ENCODE measurements at places on chromosomes 5 and 9. TPM values are rescaled to one million over a fixed set of nuclear protein-coding genes. Genes with fewer than 3 reads are reported as not detected.

GRCh38 chr5:157076558-157076957, 17.6 kb upstream of the HAVCR1 start:
- no peak for DNase-seq
- no peaks in the 10 kb centered on the region for H3K4me1 ChIP-seq
- no peak overlapping the region for H3K27ac ChIP-seq
- no peak overlapping the region for H3K4me3 ChIP-seq

GRCh38 chr9:116271991-116272390, 118.4 kb downstream of the PAPPA start:
- no peaks in the 10 kb centered on the region for H3K27me3 ChIP-seq
- no peak overlapping the region for H3K27ac ChIP-seq
- no peaks in the 10 kb centered on the region for H3K36me3 ChIP-seq
- H3K4me1 ChIP-seq, result no peaks in the 10 kb centered on the region
- DNase-seq, result no peak

The STC2 gene
- 2.1 TPM for polyA plus RNA-seq

GRCh38 chr9:4548811-4549725, 58.8 kb downstream of the SLC1A1 start:
- DNase-seq, result no peak
- no peaks in the 10 kb centered on the region for H3K4me1 ChIP-seq

The TUSC1 gene
- polyA plus RNA-seq, result 16.7 TPM

DNA sequence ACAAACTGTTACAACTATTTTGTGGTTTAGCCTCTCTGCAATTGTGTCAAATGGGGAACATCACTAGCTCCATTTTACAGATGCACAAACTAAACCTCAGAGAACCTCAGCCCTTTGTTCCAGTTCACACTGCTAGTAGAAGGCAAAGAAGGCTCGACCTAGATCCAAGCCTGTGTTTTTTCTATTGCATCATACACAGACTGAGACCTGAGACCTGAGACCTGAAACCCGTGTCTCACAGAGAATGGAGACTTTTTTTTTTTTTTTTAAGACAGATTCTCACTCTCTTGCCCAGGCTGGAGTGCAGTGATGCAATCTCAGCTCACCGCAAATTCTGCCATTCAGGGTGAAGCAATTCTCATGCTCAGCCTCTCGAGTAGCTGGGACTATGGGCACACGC, 120.8 kb downstream of the GALNT10 start:
- DNase-seq, result no peak
- no peak overlapping the region for H3K4me3 ChIP-seq
- no peak overlapping the region for H3K27ac ChIP-seq

The MYMK gene
- polyA plus RNA-seq, result not detected

GRCh38 chr9:91426123-91426745, 2.6 kb upstream of the NFIL3 start:
- DNase-seq, result peak; percentile 64
- no peaks in the 10 kb centered on the region for H3K27me3 ChIP-seq
- H3K36me3 ChIP-seq, result no peaks in the 10 kb centered on the region
- no peak overlapping the region for H3K4me3 ChIP-seq

- DNase-seq, result peak; percentile 60
- H3K27ac ChIP-seq, result peak overlapping the region; percentile 56
- H3K4me1 ChIP-seq, result no peaks in the 10 kb centered on the region
- H3K27me3 ChIP-seq, result no peaks in the 10 kb centered on the region
- H3K36me3 ChIP-seq, result peaks cover 2% of the 10 kb centered on the region
- peak overlapping the region; percentile 25 for H3K4me3 ChIP-seq
Observed at GRCh38 chr9:5800969-5801738, 31.8 kb downstream of the ERMP1 start.

The PRLR gene
- polyA plus RNA-seq, result 9.3 TPM

The SCGB3A2 gene
- polyA plus RNA-seq, result not detected

The HMCN2 gene
- 0.99 TPM for polyA plus RNA-seq

- peak; percentile 27 for DNase-seq
- H3K36me3 ChIP-seq, result no peaks in the 10 kb centered on the region
- H3K4me3 ChIP-seq, result no peak overlapping the region
- no peak overlapping the region for H3K27ac ChIP-seq
- H3K4me1 ChIP-seq, result no peaks in the 10 kb centered on the region
Observed at GRCh38 chr5:95909738-95910137, 51.9 kb downstream of the ELL2 start.

DNA sequence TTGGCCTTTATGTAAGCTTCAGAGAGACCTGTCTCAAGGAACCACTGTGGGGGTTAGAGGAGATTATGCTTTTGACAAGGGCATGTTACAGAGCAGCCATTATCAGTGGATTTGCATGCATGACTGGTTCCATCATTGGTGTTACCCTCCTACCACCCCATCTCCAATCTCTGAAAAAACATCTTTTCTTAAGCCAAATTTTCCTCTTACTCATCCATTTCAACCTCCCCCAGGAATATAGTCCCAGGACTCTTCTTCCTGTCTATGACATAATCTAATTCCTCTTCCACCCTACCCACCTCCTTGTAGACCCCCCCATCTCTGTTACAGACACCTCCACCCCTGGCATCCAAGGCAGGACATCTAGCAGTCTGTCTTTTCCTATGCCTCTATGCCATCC, 33.1 kb upstream of the ADRB2 start:
- no peaks in the 10 kb centered on the region for H3K4me1 ChIP-seq
- no peaks in the 10 kb centered on the region for H3K36me3 ChIP-seq
- H3K27ac ChIP-seq, result no peak overlapping the region
- H3K27me3 ChIP-seq, result no peaks in the 10 kb centered on the region
- H3K4me3 ChIP-seq, result no peak overlapping the region
- no peak for DNase-seq

The PLAC8L1 gene
- not detected for polyA plus RNA-seq

Measured in kidney (tissue), 22 donors.